GM18507 (cell line): ENCODE measurements at places on chromosomes 1 and 21.

DNA sequence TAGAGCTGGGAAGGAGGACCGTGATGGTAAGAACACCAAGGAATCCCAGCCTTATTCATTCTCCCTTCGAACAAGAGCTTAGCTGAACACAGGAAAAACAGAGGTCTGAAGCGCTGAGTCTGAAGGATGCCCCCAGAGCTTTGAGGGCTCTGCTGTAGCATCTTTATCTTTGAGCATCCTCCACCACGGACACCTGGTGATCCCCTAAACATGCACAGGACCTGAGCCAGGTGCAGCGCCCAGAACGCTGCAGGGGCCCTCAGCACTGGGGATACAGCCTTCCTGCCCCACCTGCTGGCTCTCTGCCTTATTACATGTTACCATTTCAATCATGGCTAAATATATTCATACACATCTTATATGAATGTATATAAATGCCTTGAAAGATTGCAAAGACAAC lies 7.7 kb upstream of the GPATCH4 start:
- no peak for DNase-seq

DNA sequence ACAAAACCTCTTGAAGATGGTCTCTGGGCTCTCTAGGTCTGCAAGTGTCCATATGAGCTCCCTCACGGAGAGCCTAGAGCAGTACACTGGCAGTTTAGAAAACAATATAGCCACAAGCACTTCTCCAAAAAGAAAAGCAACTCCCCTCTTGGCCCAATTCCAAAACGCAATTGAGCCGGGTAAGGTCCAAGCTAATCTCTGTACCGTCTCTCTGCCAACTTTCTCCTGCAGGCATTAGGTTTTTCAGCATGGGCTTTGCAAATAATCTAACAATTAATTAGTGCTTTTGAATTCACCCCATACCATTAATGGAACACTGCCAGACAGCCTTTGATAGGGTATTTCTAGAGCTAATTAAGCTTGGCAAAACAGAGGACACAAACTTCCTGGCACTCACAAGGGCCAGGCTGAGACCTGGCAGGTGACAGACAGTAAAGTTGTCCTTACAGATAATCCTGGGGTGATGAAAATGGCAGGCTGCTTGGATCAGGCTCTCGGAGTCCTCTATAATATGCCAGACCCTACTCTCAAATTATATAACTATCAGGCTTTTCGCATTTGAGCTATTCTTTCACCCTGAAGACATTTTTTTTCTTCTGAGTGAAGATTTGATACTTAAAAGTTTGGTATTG lies 39.8 kb downstream of the TGFBR3 start:
- DNase-seq, result no peak

- no peak for DNase-seq
Observed at GRCh38 chr1:158812336-158812735, 18.8 kb upstream of the MNDA start.

- no peak for DNase-seq
Observed at GRCh38 chr21:15149600-15150224, 84.9 kb upstream of the NRIP1 start.

DNA sequence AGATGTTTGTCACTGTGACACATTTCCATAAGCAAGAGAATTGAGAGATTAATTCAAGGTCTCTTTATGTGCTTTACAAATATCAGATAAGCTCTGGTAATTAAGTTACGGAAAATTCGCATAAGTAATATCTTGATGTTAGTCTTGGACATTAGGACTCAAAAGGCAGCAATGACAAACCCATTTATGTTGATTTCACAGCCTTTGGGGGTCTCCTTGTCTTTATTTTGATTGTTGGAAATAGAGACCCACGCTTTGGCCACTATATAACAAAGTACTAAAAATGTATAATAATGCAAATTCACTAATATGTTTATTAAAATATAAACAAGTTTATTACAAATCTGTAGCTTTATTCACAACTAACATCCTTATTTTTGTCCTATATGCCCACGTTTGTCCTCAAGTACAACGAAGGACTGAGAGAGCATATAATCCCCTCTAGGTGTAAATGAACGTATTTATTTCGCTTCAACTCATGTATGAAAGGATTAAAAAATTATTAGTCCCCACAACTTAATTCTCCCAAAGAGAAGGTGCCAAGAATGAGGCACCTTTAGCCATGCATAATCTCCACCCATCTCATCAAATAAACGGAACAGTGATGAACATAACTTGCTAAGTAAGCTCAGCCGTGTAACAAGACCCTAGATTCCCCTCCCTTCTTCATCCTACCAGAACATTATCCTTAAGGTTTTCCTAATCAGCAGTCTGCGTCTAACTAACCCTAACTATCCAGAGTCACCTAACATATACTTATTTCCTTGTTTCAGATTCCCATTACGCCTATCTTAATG lies 1.6 kb upstream of the LAMC1 start:
- no peak for DNase-seq

- no peak for DNase-seq
Observed at GRCh38 chr1:235017719-235018118, 110.9 kb downstream of the TOMM20 start.

DNA sequence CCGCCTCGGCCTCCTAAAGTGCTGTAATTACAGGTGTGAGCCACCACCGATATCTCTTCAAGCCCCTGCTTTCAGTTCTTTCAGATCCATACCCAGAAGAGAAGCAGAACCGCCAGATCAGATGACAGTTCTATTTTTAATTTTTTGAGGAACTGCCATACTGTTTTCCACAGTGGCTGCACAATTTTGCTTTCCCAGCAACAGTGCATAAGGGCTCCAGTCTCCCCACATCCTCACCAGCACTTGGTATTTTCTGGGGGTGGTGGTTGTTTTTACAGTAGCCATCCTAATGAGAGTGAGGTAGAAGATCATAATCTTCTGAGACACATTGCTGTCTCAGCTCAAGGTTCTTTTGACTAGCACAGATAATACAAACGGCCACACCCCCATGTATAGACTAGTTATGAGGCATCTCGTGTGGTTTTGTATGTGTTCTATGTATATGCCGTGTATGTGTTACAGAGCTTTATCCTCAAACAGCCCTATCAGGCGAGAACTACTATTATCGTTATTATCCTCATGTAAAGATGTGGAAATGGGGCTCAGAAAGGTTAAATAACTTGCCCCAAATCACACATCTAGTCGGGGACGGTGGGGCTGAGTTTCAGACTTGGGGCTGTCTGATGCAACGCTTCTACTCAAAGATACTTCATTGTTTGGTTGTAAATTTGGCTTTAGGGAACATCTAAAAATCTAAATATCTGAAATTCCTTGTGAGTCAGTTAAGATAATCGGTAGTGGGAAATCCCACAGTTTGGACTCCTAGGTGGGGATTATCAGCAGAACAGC lies 12.0 kb downstream of the FHAD1 start:
- DNase-seq, result no peak

DNA sequence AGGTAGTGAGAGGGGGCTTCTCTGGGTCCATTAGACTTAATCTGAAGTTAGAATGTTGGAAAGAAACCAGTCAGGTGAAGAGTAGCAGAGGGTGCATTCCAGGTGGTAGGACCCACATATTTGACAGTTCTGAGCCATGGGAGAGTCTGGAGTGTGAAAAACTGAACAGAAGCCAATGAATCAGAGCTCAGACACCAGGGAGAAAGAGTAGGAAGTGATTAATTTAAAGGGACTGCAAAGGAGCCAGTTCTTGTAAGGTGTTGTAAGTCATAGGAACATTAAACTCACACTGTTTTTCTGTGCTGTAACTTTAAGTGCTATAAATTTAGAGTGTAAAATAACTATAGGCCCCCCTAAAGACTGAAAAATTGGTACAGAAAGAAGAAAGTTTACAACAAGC lies 5.9 kb upstream of the DHX9 start:
- no peak for DNase-seq

DNA sequence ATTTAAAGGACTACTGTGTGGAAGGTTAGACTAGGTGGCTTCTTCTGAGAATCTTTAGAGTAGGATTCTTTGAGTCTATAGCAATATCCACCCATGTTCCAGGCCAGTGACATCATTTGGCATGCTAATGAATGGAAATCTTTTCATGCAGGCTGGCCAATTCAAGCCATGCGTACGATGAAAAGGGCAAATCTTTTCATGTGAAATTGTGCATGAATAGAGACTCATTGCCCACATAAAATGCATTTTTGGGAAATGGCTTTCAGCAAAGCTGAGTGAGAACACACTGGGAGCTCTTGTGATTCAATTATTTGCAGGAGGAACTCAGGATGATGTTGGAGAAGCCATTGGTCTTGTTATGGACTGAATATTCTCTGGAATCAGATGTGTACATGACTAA lies 324.9 kb upstream of the DAB1 start:
- no peak for DNase-seq

DNA sequence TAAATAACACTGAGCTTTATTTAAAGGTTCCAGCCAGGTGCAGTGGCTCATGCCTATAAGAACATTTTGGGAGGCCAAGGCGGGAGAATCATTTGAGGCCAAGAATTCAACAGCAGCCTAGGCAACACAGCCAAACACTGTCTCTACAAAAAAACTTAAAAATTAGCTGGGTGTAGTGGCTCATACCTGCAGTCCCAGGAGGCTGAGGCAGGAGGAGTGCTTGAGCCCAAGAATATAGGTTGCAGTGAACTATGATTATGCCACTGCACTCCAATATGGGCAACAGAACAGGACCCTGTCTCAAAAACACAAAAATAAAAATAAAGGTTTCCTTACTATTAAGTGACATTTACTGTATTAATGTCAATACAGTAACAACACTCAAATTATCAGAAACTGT lies 2.1 kb downstream of the TAF12 start:
- DNase-seq, result no peak

DNA sequence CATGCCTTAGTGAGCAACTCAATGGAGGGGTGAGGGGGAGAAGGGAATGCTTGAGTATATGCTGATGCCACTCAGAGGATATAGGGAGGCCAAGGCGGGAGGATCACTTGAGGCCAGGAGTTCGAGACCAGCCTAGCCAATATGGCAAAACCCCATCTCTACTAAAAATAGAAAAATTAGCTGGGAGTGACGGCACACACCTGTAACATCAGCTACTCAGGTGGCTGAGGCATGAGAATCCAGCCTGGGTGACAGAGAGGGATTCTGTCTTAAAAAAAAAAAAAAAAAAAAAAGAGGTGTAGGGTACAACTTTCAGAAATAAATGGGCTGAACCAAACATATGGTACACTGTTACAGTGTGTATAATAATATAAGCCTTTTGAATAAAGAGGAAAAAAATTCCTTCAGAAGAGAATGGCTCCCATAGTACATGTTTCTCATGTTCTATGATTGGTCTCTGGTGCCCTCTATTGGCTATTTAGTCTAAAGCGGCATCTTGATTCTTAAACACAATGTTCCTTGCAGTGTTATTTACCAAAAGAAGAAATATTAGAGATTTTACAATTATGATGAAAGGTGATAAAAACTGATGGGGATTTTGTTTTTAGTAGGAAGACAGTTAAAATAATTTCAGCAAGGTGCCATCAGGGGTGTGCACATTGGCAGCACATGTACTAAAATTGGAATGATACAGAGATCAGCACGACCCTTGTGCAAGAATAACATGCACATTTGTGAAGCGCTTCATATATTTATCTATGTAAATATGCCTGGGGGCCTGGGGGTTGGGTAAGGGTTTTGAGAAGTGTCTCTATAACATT lies 109.8 kb downstream of the PATJ start:
- no peak for DNase-seq

GRCh38 chr1:4726620-4727341 lies 72.4 kb downstream of the AJAP1 start:
- DNase-seq, result no peak

DNA sequence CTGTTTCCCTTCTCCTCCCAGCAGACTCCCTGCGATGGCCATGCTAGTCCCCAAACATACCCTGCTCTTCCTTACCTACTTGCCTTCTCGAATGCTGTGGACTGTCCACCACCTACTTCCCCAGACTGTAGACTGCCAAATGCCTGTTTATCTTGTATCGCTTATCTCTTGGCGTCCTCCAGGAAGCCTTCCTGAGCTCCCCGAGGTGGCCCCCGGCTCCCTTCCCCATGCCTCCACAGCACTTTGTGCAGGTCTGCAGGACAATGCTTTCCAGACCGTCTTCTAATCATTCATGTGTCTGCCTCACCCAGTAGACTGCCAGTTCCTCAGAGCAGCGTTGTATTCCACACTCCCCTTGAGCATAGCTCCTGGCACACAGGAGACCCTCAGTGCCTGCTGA lies 41.7 kb downstream of the RHBG start:
- DNase-seq, result no peak

DNA sequence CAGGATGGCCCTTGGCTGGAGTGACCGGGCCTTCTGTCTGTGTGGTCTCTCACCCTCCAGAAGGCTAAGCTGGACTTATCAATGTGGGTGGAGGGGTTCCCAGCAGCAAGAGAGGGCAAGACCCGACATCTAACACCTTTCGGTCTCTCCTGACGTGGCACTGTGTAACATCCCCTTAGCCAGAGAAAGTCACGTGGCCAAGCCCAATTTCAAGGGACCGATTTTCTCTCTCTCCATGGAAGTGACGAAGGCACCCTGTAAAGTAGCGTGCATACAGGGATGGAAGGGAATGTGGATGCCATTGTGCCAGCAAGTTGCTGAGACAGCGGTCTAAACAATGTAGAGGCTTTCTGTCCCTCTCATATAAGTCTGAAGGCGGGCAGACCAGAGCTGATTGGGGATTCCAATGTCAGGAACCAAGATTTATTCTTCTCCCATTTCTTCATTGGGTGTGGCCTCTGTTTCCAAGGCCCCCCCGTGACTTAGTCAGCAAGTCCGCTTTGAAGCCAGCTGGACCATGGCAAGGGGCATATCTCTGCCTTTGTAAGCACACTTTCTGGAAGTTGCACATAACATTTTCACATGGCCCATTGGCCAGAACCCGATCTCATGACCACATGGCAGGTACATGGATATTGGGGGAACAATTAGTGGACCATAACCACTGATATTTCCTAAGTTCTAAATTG lies 12.5 kb downstream of the MX1 start:
- no peak for DNase-seq

DNA sequence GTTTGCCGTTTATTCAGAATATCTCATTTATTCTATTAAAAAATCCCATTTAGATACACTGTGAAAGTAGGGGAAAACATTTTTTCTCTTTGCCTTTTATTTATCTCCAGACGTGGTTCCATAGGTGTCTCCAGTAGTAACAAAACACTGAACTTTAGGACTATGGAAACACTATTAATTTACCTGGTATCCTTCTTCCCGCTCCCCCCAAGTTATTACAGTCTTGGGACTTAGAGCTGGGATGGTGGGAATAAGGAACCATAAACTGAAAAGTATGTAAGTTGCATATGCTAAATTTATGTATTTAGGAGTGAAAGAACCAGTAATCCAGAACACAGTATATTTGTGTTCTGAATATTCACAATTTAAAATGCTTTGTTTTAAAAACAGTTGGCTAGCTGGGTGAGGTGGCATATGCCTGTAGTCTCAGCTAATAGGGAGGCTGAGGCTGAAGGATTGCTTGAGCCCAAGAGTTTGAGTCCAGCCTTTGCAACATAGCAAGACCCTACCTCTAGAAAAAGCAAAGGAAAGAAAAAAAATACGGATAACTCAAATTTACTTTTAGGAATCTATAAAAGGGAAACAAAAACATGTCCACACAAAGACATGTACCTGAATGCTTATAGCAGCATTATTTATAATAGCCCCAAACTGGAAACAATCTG lies 3.1 kb downstream of the DNAJB4 start:
- no peak for DNase-seq
